Fibroblast of gingiva (primary cell): ENCODE measurements at places on chromosomes 5 and 9.

- no peak for DNase-seq
These were observed 160.8 kb downstream of the TSSK1B start for GRCh38 chr5:113273948-113274347.

- DNase-seq = no peak
These were observed 57.0 kb downstream of the NREP start for GRCh38 chr5:111699976-111700375.

DNA sequence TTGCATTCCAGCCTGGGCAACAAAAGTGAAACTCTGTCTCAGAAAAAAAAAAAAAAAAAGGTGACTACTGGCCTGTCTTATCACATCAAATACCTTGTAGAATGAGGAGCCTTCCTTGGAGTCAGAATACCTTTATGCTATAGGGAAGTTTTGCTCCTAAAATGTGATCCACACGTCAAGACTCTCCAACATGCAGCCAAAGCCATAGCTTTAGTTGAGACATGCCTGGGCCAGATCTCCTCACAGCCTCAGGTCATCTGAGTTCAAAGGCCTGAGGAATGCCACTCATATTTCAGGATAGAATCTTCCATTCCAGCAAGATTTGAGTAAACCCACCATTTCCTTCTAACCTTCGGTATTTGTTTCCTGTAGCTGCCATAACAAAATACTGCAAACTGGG is 13.7 kb upstream of the SOWAHA start:
- no peak for DNase-seq

GRCh38 chr5:152717393-152717792 is 312.3 kb upstream of the NMUR2 start:
- no peak for DNase-seq

GRCh38 chr5:82151662-82152061 is 126.5 kb downstream of the RPS23 start:
- no peak for DNase-seq

DNA sequence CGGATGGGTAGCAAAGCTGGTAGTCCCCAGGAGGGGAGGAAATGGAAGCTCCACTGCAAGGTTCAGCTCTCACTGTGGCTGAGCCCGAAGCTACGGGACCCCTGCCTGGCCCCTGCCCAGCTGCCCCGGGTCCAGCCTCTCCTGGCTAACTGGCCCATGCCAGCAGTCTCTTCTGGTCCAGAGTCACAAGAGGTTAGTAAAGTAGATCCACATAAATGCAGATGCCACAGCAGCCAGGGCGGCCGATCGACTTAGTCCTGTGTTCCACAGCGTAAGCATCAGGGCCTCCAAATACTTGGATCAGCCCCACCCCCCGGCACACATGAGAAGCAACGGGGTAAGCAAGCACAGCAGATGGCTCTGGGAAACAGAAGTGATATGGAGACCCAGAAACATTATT is 42.1 kb downstream of the MRPL36 start:
- no peak for DNase-seq

DNA sequence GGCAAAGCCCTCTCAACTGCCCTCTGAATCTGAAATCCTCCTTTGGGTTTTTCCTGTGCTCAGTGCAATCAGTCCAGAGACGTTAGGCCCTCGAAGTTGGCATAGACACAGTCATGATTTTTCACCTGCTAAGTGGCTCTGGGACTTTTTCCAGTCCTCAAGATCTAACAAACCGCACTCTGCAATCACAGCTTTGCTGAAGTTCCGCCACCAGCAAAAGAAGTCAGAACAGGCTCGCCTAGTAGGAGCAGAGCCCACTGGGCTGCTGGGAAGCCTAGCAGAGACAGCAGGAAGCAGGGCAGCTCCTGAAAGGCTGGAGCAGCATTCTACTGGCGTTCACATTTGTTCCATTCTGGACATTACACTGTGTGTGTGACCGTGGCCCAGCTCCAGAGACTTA is 222.8 kb upstream of the KIF2A start:
- DNase-seq = no peak

DNA sequence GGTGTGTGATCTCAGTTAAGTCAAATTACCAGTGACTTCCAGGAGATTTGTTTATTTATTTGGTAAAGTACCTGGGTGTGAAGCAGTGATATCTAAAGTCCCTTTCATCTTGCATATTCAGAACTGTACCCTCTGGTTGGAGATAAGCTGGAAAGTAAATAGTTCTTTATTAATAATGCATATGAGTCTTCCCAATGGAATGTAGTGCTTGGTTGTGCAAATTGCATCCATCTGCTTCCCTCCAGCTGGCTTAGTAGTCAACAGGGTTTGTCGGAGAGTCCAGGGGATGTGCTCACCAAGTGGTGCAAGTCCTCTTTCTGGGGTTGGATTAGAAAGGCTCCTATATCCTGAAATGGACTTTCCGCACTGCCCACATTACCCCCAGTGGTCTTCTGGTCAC is 42.0 kb downstream of the TRPM3 start:
- DNase-seq = peak; percentile 67

DNA sequence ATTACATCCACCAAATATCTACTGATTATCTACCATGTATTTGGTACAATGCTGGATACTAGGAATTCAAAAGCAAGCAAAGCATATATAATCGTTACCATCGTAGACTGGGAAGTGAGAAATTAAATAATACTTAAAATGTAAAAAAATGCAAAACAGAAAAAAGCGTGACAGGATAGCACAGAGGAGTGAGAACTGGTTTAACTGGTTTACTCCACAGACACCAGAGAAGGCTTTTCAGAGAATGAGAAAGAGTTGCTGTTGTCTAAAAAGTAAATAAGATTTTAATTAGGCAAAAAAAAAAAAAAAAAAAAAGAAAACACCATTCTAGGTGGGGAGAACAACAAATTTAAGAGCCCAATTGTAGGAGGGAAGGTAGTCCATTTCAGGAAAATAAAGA is 657.9 kb upstream of the ST8SIA4 start:
- DNase-seq = no peak

GRCh38 chr9:114897196-114897595 is 33.2 kb downstream of the TNFSF8 start:
- no peak for DNase-seq

GRCh38 chr5:168046163-168046562 is 245.3 kb upstream of the WWC1 start:
- DNase-seq = no peak

- DNase-seq = no peak
These were observed 70.5 kb downstream of the ERMP1 start for GRCh38 chr9:5762421-5762820.

- DNase-seq = no peak
These were observed 1.6 kb downstream of the PLCXD3 start for GRCh38 chr5:41508696-41509398.

DNA sequence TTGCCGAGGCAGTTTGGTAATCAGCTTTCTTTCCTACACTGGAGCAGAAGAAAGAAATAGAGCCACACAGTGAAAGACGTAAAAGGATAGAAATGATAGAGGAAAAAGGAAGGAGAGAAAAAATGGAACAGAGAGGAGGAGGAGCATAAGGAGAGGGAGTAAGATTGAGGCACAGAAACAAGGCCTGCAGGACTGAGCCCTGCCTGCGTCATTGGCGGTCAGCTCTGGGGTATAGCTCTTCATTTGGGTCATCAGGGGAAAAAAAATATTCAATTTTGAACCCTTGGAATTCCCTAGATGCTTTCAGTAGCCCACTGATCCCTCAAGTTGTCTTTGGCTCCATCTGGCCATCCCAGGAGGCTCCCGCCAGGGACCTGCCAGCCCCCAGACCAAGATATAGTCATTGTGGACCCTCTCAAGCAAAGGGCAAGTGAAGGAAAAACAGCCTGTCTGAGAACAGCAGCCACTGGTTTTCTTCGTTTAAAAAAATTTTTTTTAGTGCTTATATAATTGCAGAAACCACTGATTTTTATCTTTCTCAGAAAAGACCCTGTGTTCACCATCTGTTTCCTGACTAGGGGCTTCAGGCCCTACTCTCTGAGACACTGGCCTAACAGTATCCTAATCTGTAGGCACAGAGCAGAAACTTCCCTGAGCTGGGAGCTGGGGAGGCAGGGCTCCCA is 31.3 kb upstream of the MATR3 start:
- DNase-seq = no peak

- DNase-seq = peak; percentile 60
These were observed 38.9 kb upstream of the UGCG start for GRCh38 chr9:111857555-111858211.

DNA sequence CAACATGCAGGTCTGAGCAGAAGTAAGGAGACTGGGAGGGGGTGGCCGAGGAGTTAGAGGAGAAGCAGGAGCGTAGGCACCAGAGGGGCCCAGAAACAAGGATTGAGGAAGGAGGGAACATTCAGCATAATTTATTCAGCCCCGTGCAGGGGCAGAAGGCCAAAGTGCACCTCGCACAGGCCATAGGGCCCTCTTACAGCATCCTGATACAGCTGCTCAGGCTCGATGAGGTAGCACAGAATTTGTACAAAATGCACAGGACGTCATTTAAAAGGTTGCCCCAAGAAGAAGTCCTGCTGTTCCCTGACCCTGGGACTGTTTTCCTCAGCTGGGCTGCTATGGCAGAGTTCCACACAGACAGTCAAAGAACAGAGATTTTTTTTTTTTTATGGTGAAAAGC is 2.1 kb upstream of the GRM6 start:
- no peak for DNase-seq

- peak; percentile 28 for DNase-seq
These were observed 270.5 kb downstream of the NFIB start for GRCh38 chr9:14043483-14043882.

GRCh38 chr5:126794157-126794828 is 17.4 kb downstream of the LMNB1 start:
- no peak for DNase-seq

DNA sequence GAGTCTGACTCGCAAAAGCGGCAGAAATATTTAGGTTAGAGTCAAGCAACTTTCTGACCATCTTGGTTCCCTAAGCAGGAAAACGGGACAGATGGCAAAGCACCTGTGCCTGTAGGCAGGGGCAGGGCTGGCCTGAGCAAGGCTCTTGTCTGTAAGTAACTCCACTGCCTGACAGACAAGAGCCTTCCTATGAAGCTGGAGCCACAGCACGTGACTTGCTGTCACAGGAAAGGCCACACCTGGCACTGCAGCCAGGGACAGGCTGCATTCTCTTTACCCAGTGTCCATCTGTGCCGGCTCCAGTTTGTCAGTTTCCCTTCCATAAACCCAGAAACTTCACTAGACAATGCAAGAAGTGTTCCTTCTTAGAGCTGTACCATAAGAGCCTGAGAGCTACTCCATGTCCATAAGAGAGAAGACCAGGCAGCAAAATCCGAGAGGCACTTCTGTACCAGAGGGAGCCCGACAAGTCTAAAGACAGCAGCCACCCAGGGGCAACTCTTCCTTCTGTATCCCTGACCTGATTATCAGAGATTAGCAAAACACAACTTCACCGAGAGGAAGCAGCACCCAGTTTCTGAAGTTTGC is 78.1 kb downstream of the GPR21 start:
- DNase-seq = no peak

GRCh38 chr5:79229357-79230174 is 6.4 kb upstream of the JMY start:
- DNase-seq = peak; percentile 83

DNA sequence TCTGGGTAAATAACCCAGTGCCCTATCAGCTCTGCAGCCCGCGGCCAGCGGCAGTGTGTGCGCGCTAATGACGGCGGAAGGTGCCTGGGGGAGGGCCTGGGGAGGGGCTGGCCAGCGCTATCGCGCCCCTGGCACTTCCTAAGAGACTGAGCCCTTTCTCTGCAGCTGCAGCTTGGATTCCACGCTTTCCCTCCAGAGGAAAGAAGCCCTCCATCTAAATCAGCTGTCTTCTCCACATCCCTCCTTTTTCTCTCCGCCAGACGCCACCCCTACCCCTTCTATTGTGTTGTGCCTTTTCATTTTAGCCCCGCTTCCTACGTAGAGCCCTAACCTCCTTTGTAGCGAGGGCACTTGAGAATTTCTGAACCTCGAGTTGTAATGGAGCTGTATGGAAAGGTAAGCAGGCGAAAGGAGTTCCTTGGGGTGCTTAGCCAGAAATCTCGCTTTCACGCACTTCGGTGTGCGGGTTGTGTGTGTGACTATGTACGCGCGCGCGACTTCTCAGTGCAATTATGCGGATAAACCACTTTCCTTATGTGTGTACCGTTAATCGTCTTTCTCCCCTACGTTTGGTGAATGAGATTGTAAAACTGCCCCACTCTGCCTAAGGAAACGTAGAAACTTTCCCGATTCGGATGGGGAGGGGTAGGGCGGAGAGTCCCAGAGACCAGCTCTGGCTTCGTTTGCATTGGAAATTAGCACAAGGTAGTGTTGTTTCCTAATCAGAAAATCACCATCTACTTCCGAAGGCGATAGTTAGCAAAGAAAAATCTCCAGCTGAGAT is 664 bp upstream of the RAB3C start:
- DNase-seq = no peak

GRCh38 chr9:136230773-136231172 is 14.8 kb downstream of the QSOX2 start:
- DNase-seq = no peak

DNA sequence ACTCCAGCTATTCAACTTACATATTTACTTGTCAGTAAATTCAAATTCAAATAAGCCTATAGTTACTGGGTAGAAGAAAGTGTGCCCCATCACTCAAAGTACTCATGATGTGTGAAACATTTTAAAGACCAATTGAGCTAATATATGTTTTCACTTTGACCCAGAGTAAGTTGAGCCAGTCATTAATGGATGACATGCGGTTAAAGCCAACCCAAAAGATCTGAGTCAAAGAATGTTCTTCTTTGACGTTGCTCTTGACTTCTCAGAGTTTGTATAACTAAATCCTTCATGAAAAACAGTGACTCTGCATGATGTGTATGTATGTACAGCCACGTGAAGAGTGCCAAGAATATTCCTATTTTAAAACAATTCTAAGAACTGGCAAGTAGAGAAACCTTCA is 237.4 kb downstream of the NR2F1-AS1 start:
- no peak for DNase-seq

GRCh38 chr5:1324719-1325190 is 20.1 kb downstream of the CLPTM1L start:
- DNase-seq = no peak

DNA sequence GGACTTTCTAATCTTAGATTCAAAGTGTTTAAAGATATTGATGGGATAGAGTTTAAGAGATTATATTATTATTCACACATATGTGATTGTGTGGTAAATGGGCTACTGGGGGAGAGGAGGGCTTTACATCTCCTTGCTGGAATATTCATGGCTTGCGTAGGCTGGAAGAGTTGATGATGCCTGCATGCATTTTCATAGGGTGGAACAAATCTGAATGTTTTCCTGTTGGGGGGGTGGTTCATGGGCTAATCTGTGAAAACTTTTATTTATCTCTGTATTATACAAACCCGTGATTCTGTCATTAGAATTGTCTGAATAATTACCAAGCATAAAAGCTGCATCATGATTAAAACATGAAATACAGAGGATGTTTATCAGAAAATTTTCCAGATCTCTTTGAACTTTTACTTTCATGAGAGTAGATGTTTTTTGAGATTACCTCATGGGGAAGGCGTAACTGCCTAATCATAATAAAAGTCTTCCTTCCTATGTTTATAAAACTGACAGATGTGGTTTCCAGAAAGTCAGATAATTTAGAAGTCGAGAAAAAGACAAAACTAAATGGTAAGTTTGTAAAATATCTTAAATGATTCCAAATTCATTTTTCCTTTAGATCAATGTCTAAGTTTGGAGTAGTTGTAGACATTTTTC is 1185.4 kb upstream of the SEMA6A start:
- no peak for DNase-seq

- DNase-seq = no peak
These were observed 16.8 kb downstream of the MACROH2A1 start for GRCh38 chr5:135382106-135382790.
